ENCODE measurements at places on chromosomes 16 and 17.

DNA sequence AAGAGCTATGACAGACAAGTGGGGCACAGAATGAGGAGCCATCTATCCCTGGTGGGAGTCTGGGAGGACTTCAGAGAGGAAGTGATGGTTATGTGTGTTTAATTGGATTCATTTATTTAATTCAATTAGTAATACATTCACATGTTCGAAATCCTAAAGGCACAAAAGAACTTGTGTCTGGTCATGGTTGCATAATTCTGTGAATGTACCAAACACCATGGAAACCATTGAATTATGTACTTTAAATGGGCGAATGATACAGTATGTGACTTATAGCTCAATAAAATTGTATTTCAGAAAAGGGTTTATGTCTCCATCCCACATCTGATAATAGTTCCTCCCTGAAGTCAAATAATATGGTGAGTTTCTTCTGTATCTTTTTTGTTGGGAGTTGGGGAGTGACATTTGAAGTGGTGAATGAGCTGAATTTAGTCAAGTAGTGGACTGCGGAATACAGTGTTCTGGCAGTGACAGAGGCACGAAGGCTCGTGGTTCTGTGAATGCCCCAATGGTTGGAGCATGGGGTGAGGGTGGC lies 19.8 kb upstream of the G6PC1 start:
- DNase-seq = no peak

DNA sequence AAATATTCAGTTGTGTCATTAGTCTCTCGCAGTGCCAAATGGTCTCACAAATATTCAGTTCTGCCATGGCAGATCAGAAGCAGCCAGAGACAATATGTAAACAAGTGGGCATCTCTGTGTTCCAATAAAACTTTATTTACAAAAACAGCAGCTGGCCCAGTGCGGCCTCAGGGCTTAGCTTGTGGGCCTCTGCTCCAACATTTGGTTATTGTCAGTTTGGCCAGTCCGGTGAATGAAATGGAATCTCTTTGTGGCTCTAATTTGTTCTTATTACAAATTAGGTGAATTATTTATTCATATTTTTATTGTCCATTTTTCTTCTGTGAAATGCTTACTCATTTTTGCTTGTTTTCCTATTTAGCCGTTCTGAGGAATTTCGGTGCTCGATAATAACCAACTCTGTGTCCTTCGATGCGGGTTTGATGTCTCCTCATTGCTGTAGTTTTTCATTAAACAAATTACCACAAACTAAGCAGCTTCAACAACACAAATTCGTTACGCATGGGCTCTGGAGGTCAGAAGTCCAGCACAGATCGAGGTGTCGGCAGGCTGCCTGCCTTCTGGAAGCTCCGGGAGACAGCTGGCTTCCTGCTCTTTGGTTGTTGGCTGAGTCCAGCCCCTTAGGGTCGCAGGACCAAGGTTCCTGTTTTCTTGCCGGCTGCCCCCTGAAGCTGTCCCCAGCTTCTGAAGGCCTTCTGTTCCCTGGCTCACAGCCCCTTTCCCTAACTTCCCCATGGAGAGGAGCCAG lies 4.1 kb upstream of the SLC38A10 start:
- DNase-seq = no peak

GRCh38 chr16:56558024-56558747 lies 6.7 kb upstream of the MT4 start:
- DNase-seq = no peak

GRCh38 chr17:49438436-49439278 lies 24.0 kb upstream of the PHB1 start:
- DNase-seq = no peak

DNA sequence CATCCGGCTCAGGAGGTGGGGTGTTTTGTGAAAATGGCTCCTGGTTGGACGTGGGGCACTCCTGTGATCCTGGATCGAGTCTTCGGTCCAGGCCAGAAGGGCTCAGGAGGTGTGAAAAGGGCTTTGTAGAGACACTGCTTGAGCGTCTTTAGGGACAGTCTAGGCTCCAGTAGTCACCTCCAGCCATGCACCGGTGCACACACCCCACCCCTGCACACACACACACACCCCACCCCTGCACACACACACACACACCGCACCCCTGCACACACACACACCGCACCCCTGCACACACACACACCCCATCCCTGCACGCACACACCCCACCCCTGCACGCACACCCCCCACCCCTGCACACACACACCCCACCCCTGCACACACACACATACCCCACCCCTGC lies 19.1 kb downstream of the CHMP1A start:
- no peak for DNase-seq

DNA sequence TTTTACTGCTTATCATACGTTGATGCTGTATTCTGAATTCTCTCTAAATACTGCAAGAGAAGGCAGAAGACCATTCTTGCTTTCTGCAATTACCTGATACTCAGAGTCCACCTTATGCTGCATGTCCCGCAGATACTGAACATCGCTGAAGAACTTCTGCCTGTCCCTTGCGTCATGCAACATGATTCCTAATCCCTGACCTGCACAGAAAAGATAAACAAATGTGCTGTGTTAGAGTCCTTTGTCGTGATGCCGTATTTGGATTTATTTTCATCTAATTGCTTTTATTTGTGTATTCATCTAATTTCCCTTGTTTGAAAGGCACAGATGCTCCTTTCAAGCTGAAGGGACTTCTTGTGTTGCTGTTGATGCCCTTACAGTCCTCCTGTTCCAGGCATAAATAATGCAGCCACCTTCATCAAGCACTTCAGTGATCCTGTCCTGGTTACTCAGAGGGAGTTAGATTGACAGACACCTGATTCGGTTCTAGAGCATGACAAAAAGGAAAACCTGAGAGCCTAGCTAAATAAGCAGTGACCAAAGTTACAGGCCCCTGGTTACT lies 6.5 kb downstream of the MARCHF10 start:
- DNase-seq = no peak

GRCh38 chr16:79640513-79641360 lies 40.2 kb upstream of the MAF start:
- no peak for DNase-seq

- no peak for DNase-seq
These were observed 89.3 kb downstream of the SMG6 start for GRCh38 chr17:2214047-2214928.

GRCh38 chr17:40366861-40367518 lies 2.5 kb upstream of the GJD3 start:
- no peak for DNase-seq

DNA sequence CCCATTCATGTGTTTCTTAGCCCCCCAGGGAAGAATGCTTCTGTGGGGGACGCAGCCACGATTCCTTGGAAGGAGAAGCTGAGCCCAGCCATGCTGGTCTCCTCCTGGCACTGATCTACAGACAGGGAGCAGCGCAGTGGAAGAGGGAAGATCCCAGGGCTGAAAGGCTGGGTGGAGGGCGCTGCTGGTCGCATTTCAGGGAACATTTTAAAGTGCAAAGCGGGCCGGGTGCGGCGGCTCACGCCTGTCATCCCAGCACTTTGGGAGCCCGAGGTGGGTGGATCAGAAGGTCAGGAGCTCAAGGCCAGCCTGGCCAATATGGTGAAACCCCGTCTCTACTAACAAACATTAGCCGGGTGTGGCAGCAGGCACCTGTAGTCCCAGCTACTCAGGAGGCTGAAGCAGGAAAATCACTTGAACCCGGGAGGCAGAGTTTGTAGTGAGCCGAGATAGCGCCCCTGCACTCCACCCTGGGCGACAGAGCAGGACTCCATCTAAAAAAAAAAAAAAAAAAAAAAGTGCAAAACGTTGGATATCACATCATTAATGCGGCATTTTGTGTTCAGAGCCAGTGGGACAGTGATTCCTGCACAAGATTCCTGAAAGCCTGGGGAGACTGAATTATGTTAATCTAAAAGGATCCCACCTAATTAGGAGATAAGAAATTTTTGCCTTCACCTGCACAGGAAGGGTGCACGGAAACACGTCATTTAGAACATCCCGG lies 558 bp upstream of the CHMP6 start:
- DNase-seq = no peak

GRCh38 chr16:46884513-46885293 lies 541 bp downstream of the GPT2 start:
- no peak for DNase-seq

GRCh38 chr17:29566473-29567303 lies at the start of gene ABHD15:
Gene ABHD15 (minus strand): TSS chr17:29567037. CDS start chr17:29566966, 71 bp downstream.
- DNase-seq = peak; percentile 66

GRCh38 chr17:573036-573435 lies 141.6 kb downstream of the VPS53 start:
- DNase-seq = no peak

DNA sequence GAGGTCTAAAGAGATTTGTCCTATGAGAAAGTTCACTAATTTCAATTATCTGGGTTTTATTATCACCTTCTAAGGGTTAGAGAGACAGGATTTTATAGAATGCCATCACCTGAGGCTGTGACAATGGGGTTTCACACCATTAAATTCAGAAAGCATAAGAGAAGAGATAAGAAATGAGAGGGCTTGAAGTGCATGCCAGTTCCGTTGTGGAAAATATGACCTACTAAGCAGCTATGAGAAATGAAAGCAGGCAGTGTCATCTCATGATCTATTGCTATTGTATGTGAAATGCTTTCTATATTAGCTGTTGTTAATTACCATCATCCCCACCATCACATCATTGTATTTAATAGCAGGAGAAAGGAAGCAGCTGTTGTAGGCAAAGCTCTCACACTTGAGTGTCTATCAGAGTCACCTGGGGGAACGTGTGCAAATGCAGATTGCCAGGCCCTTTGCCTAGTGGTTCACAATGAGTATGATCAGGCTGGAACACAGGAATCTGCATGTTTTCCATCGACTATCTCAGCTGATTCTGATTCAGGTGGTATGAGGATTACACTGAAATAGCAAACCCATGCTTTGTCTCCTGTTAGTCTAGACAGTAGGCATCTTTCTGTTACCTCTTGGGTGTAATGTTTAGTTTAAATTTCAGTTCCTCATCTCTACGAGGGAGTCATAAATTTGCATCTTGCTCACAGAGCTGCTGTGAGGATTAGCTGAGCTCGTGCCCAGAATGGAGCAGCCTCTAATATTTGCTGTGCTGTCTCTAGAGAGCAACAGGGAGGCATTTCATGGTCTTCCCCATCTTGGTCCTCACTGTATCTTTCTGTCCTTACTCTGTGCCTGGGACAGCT lies 256.4 kb downstream of the CDH13 start:
- no peak for DNase-seq

DNA sequence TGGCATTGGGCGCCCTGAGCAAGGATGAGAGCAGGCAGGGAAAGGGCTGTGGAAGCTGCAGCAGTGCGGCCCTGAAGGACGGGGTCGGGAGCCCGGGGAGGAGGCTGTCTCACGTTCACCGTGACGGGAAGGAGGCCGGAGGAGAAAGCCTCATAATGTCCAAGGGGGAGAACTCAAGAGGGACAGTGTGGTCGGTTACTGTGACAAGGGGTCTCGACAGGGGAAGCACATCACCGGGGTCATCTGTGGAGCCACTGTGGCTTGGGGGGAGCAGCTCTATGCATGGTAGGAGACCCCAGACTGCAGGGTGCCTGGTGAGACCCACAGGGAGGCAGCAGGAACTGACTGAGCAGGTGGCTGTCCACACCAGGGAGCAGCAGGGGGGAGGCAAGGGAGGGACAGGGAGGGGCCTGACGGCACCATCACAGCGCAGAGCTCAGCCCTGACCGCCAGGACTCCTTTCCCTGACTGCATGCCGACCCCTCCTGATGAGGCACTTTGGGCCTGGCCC lies 154.6 kb upstream of the CHMP6 start:
- DNase-seq = no peak

DNA sequence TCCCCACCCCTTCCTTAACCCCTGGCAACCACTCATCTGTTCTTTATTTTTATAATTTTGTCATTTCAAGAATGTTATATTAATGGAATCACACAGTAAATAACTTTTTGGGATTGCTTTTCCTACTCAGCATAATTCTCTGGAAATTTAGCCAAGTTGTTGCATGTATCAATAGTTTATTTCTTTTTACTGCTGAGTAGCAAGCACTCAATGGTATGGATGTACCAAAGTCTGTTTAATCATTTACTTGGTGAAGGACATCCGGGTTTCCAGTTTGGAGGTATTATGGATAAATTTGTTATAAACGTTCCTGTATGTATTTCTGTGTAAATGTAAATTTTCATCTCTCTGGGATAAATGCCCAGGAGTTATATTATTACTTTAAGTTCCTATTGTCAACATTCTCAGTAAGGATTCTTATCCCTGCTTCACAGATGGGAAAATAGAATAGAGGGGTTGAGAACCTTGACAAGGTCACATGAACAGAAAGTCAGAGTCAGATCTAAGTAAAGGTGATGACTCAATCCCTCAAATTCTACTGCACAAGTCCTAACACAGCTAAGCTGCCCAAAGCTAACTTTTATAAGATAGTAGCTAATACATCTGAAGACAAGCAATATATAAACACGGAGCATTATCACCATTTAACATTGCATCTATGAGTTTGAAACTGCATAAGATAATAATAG lies 62.4 kb upstream of the MTMR4 start:
- DNase-seq = no peak

DNA sequence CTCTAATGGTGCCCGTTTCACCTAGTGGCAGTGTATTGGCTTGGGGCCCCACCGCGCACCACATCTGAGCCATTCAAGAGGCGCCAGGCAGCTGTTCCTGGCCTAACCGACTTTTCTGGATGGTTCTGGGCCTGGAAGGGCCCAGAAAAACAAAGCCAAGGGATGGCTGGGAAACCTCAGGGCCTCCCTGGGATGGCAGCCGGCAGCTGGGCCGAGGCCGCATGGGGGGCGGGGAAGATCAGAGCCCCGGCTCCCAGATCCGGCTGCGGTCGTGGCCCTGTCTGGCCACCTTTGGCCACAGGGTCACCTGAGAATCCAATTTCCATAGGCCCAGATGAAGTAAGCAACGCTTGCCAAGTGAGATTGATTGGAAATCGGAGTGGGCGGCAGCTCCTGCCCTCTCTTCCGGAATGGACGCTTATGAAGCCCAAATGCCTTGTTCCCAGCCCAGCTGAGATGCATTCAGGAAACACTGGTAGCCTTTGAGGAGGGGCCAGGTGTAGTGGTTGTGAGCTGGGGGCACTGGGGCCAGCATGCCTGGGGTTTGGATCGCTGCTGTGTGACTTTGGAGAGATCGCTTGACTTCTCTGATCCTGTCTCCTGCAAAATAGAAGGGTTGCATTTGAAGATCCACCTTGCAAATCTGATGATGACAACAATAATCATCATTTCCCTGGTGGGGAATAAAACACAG lies 163.8 kb upstream of the GSE1 start:
- peak; percentile 60 for DNase-seq

DNA sequence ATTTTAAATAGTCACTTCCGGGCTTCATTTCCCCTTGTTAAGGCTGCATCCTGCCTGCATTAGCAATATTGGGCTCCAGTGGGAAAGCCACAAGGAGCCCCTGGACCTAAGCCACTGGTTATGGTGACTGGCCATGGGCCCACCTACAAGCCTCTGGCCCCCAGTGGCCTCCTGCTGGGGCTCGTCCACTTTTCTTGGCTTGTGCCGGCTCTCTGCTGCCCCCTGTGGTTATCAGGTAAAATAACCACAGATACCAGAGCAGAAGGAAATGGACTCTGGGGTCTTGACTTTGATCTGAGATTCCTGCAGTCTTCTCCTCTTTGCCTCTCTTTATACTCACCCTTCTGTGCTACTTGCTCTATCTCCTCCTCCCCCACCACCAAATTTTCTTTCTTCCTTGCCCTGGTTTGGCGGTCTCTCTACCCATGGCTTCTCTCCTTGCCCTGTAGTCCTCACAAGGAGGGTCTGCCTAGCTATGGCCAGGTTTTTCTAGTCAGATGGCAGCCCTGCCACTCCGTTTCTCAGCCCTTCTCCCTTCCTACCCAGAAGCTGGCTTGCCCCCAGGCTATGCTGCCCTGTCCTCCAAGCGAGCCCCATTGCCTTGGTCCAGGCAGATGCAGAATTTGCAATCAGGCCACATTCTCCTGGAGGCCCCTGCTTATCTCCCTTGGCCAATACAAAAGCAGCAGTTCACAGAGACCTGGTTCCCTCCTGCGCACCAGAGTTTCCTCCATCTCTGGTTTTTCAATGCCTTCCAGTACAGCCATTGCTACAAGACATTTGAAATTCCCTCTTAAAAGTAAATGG lies 82.9 kb upstream of the RCVRN start:
- DNase-seq = no peak
